ENCODE measurements at places on chromosomes 7 and 10.

- DNase-seq = no peak
These were observed 148.7 kb upstream of the GPR26 start for GRCh38 chr10:123517426-123517825.

DNA sequence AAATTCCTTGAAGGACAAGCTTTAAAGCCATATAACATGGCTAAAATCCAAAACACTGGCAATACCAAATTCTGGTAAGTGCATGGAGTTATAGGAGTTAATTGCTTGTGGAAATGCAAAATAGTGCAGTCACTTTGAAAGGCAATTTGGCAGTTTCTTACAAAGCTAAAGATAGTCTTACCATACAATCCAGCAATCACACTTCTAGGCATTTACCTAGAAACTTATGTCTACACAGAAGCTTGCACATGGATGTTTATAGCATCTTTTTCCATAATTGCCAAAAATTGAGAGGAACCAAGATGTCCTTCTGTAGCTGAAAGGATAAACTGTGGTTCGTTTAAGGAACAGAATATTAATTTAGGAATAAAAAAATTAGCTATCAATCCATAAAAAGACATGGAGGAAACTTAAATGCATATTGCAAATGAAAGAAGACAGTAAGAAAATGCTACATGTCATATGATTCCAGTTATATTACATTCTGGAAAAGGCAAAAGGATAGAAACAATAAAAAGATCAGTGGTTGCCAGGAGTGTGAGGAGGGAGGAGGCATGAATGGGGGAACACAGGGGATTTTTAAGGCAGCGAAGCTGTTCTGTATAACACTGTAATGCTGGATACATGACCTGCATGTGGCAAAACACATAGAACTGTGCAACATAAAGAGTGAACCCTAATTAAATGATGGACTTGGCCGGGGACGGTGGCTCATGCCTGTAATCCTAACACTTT is 51.9 kb downstream of the GNAT3 start:
- no peak for DNase-seq

DNA sequence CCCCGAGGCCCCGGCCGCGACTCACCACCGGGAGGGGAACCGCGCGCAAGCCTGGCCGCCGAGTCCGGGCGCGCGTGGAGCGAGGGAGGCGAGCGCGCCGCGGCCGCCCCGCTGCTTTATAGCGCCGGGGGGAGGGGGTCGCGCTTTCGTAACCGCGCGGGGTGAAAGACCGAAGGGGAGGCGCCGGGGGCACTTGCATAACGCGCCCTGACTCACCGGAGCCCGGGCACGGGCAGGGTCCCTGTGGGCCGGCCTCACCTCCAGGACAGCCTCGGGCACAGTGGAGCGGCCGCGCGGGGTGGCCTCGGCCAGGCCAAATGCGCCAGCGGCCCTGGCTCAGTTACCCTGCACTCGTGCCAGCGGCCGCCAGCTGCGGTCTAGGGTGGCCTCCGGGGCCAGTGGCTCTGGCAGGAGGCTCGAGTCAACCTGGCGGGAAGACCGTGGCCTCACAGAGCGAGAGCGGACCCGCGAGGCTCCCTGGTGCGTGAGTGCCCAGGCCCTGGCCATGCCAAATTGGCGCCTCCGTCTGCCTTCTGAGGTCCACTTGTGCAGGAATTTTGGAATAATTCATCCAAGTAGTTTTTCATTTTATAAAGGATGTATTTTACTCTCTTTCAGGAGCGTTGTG is at the start of gene RBP4:
RBP4 (minus strand) TSS at position 90 of the 628 bp plus-strand sequence. CDS start 207 bp downstream, outside the sequence.
- no peak for DNase-seq

DNA sequence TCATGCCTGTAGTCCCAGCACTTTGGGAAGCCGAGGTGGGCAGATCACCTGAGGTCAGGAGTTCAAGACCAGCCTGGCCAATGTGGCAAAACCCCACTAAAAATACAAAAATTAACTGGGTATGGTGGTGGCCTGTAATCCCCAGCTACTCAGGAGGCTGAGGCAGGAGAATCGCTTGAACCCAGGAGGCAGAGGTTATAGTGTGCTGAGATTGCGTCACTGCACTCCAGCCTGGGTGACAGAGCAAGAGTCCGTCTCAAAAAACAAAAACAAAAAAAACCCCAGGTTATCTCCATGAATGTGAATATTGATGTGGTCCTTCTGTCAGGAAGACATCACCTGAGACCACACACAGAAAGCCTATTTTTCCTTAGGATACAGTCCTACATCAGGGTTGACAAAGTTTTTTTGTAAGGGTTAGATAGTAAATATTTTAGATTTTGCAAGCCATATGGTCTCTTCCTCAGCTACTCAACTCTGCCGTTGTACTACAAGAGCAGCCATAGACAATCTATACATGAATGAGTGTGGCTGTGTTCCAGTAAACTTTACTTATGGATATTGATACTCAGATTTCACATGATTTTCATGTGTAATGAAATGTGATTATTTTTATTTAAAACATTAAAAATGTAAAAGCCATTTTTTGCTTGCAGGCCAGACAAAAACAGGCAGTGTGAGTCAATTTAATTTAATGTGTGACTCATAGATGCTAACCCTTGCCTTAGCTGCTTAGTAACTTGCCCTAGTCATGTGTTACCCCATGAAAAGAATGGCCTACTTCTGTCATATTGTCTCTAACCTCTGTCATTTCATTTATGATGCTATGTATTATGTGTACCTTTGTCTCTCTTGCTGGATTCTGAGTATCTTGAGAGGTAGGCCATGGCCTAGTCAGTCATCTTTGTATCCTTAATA is 78.1 kb downstream of the TPST1 start:
- DNase-seq = no peak

- DNase-seq = no peak
These were observed 50.7 kb upstream of the HDAC9 start for GRCh38 chr7:18444826-18445225.

GRCh38 chr7:156969972-156970420 is 20.5 kb downstream of the NOM1 start:
- DNase-seq = no peak

- no peak for DNase-seq
These were observed 15.8 kb upstream of the ADAMTS14 start for GRCh38 chr10:70656489-70656888.

GRCh38 chr7:3888096-3888495 is 587.0 kb downstream of the SDK1 start:
- DNase-seq = no peak

GRCh38 chr7:123747620-123748141 is 1.1 kb downstream of the WASL start:
- peak; percentile 12 for DNase-seq

DNA sequence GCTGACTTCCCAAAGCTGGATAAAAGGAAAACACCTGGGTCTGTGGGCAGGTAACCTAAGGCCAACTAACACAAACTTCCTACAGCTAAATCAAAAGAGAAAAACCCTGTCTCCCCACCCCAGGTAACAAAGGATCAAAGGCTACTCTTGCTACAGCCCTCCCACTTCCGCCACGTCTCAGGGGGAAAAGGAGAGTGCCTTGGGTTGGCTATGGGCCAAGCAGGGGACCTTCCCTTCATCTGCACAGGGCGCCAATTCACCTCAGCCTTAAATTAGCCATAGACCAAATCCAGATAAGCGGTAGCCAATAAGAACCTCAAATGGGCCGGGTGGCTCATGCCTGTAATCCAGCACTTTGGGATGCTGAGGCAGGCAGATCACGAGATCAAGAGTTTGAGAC is 69.1 kb upstream of the LANCL2 start:
- no peak for DNase-seq

DNA sequence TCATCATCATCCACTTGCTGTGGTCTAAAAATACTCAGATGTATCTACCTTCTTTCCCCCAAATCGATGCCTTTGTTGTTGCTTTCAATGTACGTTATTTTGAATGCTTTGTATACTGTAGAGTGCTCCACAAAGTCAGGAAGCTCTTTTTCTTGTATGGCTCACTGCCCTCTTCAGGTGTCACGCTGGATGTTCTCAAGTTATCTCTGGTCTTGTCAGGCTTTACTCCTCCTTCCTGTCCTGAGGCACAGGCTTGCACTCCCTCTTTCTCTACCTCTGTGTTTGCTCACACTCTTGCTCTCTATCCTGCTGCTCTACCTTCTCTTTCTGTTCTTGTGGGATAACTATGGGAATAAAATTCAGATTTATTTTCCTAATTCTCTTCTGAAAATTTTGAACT is 381.3 kb downstream of the NRG3 start:
- DNase-seq = no peak

DNA sequence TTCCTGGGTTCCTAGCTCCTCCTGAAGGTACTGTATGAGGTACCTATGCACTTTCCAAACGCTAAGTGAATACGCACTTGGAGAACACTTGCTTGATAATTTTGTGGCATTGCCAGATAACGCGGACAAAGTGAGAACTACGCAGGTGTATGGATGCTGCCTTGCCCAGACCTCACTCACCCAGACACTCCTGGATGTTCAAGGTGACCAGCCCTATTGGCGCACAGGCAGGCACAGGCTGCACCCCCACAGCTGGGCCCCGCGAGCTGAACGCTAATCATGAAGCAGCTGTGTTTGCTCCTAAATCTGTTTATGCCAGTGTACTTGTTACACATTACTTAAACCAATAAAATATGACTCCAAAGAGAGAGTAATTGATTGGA is 27.3 kb downstream of the DIP2C start:
- no peak for DNase-seq

GRCh38 chr7:123616223-123616622 is 14.6 kb downstream of the ASB15 start:
- no peak for DNase-seq

- no peak for DNase-seq
These were observed 744.0 kb downstream of the PHTF2 start for GRCh38 chr7:78542541-78542940.

DNA sequence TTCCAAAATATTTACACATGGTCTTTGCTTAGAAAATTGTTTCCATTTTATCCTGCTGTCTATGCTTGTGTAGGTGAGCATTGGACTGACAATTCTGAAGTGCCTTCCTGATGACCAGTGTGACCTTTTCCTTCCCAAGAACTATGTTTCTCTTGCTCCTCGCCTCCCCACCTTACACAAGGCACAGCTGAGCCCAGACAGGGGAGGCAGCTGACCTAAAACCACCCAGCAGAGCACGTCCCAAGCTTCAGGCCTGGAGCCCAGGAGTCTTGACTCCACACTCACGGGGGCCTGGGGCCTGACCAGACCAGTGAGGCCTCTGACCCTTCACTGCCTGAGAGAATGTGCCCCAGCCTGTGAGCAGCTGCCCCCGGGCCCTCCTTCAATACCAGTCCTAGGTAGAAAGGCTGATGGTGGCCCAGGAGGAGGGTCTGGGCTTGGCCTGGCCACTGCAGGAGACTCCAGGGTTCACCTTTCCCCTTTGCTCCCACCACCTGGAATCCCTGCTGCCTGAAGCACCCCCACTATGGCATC is 7.0 kb downstream of the CALML5 start:
- DNase-seq = no peak

DNA sequence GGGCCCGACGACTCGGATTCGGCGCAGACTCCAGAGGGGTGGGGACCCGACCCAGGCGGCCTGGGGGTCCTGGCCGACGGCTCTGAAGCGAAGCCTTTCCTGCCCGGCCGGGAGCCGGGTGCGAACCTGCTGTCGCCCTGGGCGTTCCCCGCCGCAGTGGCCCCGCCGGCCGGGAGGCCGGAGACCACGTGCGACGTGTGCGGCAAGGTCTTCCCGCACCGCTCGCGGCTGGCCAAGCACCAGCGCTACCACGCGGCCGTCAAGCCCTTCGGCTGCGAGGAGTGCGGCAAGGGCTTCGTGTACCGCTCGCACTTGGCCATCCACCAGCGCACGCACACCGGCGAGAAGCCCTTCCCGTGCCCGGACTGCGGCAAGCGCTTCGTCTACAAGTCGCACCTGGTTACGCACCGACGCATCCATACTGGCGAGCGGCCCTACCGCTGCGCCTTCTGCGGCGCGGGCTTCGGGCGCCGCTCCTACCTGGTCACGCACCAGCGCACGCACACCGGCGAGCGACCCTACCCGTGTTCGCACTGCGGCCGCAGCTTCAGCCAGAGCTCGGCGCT is 15.4 kb downstream of the ZNF316 start:
- no peak for DNase-seq

- DNase-seq = no peak
These were observed 2.0 kb upstream of the COL28A1 start for GRCh38 chr7:7537711-7538110.

DNA sequence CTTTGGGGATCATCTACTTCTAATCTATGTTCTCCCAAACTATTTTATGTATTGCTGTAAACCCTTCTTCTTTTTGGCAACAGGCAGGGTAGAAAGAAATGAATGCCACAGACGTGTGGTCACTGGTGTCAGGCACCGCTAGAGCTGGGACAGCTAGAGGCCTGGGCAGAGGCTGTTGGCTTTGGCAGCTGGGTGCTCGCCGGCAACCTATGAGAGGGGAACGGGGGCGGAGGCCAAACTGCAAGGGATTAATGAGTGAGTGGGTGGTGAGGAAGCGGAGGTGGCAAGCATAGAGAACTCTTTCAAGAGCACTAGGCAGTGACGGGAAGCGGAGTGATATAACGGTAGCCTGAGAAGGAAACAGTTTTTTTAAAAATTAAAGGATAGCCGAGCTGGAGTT is 78.5 kb downstream of the CREB5 start:
- DNase-seq = no peak

DNA sequence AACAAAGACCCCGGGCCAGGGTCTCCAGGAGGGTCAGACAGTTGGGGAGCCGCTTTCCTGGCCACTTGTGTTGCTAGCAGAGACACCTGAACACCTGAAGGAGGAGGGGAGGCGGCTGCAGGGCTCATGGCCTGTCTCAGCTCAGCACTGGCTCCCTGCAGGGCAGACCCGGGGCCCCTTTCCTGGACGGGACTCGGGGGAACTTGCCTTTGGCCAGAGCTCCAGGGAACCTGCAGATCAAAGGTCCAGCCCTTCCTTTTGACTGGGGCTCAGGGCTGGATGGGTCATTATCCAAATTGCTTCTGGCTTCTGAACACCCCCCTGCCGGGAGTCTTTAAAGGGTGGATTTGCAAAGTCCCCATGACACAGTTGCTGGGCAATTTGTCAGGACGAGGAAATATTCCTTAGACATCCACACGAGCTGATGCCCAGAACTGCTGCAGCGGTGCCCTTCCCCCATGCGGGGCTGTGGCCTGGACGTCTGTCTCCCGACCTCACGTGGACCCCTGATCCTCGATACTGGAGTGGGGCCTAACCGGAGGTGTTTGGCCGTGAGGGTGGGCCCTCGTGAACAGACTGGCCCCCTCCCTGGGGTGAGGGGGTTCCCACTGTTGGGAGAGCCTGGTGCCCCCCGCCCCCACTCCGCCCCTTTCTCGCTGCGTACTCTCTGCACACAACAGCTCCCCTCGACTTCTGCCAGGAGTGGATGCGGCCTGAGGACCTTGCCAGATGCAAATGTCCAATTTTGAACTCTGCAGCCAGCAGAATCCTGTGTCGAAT is 194.3 kb downstream of the ELFN1 start:
- DNase-seq = no peak
